Right atrium auricular region (tissue), 2 donors: ENCODE measurements at places on chromosomes 7 and 10.

DNA sequence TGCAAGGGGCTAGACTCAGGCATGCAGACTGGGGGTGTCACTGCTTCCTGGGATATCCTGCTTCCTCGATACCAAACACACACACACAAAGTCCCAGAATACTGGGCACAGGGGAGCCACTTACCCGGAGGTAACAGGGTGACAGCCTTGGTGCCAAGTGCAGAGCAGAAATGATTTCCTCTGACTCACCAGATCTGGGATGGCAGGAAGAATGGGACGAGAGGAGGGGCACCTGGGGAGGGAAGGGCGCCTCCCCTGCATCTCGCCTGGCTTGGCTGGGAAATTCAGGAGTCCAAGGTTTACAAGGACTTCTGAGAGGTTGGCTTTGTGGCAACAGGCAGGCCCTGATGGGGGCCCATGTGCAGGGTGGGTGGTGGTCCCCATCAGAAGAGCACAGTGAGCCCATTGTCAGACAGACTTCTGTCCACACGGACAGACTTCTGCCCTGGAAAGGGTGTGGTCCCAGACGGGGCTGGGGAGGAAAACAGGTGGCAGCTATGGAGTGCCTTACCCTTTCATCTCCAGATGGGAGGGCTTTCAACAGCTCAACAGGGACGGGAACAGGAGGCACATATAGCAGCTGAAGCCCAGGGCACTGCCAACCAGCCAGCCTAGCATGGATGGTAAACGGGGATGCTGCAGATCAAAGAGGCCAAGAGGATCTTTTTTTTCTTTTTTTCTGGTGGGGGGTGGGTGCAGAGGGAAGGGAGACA is 9.7 kb upstream of the CCL24 start:
- DNase-seq: no peak

GRCh38 chr10:49414496-49414895 is 18.6 kb upstream of the DRGX start:
- no peak for DNase-seq

DNA sequence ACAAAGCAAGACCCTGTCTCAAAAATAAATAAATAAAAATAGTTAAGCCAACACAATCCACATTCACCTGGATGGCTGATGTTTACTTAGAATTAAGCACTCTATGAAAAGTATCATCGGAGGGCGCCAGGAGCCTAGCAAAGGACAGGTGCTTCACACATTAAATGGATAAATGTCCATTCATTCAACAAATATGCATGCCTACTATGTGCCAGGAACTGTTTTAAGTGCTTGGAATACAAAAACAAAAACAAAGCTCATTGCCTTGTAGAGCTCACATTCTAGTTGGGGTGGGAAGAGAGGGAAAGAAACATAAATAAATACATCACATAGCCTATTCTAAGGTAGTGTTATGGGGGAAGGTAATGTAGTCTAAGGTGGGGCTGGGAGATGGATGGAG is 4.1 kb downstream of the BAIAP2L1 start:
- no peak for DNase-seq

DNA sequence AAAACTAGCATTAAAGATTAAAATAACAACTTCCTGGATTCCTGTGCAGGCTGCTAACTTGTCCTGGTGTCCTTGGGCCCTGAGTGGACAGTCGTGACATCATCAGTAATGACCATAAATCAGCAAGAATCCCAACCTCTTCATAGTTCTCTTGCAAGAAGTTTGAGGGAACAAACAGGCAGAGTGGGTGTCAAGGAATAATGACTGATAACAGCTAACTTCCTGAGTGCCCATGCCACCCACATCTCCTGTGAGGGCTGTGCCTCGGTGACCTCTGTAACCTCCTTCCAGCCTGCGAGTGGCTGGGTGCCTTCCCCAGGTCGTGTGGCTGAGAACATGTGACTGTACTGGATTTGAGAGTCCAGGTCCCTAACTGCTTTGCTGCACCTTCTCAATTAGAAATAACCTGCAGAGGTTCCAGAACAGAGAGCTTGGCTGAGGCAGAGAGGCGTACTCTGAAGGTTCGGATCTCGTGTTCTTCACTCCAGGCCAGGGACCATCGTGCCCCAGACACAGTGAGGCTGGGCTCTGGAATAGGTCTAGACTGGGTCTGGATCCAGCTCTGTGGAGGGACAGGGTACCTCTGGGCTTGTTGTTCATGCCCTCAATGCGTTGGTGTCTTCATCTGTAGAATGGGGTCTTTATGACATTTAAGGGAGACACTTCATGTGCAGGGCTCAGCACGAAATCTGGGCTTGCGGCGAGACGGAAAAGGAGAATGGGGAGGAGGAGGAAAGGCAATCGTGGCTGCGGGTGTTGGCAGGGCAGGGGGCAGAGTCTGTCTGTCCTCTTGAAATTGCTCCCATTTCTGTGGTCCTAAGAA is 313.1 kb upstream of the ZNF32 start:
- peak; percentile 57 for DNase-seq

DNA sequence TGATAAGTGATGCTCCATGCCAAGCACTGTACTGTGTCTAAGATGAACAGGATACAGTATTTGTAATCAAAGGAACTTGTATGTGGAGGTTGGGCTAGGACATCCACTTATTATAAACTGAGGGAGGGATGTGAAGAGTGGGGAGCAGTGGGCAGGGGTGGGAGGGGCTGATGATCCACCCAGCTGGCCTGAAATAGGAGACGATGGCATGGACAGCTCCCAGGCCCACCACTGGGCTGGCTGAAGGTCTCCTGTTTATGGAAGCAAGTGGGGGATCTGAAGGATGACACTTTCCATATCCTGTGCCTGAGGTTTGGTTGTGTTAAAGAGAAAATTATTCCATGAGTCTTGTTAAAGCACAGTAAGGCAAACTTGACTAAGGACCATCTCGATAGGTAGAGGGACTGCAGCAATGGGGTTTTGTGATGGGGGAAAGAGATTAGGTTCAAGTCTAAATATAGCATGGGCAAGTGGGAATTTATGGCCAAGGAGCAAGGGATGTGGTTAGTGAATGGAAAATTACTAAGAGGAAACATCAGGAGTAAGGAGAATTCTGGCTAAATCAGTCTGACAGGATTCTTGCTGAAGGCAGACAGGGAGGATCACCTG is 124.6 kb downstream of the CCNY start:
- no peak for DNase-seq

- DNase-seq: no peak
These were observed 323.8 kb downstream of the DPP6 start for GRCh38 chr7:154375956-154376355.

- no peak for DNase-seq
These were observed 74.9 kb downstream of the MINPP1 start for GRCh38 chr10:87579563-87579962.

- no peak for DNase-seq
These were observed 187.3 kb upstream of the PRSS58 start for GRCh38 chr7:142445019-142445686.

DNA sequence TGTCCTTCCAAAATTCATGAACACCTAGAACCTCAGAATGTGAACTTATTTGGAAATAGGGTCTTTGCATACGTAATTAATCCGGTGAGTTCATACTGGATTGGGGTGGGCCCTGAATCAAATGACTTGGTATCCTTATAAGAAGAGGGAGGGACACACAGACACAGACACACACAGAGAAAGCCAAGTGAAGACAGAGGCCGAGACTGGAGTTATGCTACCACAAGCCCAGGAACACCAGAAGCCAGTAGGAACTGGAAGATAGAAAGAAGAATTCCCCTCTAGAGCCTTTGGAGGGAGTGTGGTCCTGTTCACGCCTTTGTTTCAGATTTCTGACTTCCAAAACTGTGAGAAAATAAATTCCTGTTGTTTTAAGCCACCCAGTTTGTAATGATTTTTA is 17.1 kb upstream of the PHF14 start:
- DNase-seq: no peak

- DNase-seq: no peak
These were observed 118.9 kb downstream of the PPP1R3A start for GRCh38 chr7:113799896-113800295.

GRCh38 chr7:73650524-73650923 is 17.1 kb upstream of the VPS37D start:
- no peak for DNase-seq
